HFFc6 (cell line): ENCODE measurements at places on chromosomes 2 and 18. TPM values are rescaled to one million over a fixed set of nuclear protein-coding genes. Genes with fewer than 3 reads are reported as not detected.

GRCh38 chr2:240247868-240248720, 107.6 kb upstream of the OTOS start:
- H3K4me3 ChIP-seq: no peak overlapping the region
- H3K36me3 ChIP-seq: no peaks in the 10 kb centered on the region
- no peaks in the 10 kb centered on the region for H3K4me1 ChIP-seq
- no peak overlapping the region for H3K27ac ChIP-seq
- no peak for DNase-seq

GRCh38 chr2:205370726-205371125, 311.6 kb upstream of the NRP2 start:
- no peak overlapping the region for H3K4me3 ChIP-seq
- peaks cover 24% of the 10 kb centered on the region for H3K4me1 ChIP-seq
- H3K27ac ChIP-seq: no peak overlapping the region
- no peak for DNase-seq

DNA sequence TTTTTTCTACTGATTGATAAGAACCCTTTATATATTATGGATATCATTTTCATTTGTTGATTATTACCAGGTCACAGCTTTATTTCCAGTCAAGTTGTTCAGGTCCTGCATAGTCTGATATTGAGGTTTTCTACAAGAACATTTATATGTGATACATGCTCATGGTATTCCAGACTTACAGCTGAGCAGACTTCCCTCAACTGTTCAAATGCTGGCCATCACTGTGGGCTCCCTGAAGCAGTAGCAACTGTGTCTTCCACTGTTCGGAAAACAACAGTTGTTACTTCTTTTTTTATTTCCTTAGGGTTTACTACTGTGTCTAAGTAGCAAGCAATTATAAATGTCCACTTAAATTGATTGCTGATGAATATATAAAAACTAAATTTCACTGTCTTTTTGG, 79.5 kb downstream of the DGKD start:
- DNase-seq: no peak
- peaks cover 2% of the 10 kb centered on the region; the same call in 1 of the 2 replicates for H3K27me3 ChIP-seq
- H3K27ac ChIP-seq: no peak overlapping the region
- H3K4me3 ChIP-seq: no peak overlapping the region

DNA sequence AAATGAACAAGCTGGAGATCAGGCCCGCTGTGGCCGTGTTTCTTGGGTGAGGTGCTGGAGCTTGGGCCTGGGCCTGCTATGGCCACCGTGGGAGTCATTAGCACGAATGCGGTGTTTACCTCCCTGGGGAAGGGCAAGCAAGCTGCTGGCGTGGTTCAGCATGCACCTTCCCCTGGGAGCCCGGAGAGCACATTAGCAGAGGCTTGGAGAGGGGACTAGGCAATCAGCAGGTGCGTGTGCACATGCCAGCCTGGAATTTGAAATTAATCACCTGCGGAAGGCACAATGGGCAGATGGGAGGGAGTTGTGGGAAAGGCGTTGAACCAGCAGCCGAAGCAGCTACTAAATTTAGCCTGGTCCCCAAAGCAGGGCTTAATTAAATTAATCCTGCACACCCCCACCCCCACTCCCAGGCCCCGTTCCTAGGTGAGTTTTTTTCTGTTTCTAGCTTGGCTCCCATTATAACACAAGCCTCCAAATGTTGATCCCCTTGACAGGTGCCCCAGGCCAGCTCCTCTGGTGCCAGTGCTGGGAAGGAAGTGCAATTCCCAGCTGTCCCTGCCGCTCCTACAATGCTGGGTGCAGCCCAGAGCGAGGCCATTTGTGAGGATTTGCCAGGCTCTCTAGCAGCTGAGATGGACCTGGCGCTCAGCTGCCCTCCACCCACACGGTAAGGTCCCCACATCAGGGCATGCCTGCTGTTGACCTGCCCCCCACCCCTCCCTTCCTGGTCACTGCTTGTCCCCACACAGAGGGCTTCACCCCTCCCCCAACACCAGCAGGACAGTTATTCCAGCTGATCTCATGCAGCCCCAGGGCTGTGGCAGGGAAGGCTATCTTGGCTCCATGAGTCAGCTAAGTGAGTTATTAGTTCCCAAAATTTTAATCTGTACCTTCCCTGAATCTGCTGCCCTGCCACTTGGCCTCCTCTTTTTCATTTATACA, 115.0 kb downstream of the ZBTB7C start:
- H3K4me3 ChIP-seq: no peak overlapping the region
- H3K27ac ChIP-seq: no peak overlapping the region
- DNase-seq: no peak
- peaks cover 18% of the 10 kb centered on the region for H3K27me3 ChIP-seq
- peaks cover 6% of the 10 kb centered on the region for H3K4me1 ChIP-seq
- no peaks in the 10 kb centered on the region for H3K36me3 ChIP-seq

DNA sequence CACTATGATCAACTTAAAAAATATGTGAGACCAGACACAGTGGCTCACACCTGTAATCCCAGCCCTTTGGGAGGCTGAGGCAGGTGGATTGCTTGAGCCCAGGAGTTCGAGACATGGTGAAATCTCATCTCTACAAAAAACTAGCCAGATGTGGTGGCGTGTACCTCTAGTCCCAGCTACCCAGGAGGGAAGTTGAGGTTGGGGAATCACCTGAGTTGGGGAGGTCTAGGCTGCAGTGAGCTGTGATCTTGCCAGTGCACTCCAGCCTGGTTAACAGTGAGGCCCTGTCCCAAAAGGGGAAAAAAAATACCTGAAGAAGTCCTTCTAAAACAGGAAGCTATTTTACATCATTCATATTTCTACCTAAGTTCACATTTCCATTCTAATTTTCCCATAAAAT, 144.0 kb downstream of the EML6 start:
- no peak for DNase-seq
- no peak overlapping the region for H3K4me3 ChIP-seq
- no peak overlapping the region for H3K27ac ChIP-seq
- H3K27me3 ChIP-seq: peaks cover 2% of the 10 kb centered on the region; the same call in 1 of the 2 replicates
- peaks cover 29% of the 10 kb centered on the region for H3K4me1 ChIP-seq

DNA sequence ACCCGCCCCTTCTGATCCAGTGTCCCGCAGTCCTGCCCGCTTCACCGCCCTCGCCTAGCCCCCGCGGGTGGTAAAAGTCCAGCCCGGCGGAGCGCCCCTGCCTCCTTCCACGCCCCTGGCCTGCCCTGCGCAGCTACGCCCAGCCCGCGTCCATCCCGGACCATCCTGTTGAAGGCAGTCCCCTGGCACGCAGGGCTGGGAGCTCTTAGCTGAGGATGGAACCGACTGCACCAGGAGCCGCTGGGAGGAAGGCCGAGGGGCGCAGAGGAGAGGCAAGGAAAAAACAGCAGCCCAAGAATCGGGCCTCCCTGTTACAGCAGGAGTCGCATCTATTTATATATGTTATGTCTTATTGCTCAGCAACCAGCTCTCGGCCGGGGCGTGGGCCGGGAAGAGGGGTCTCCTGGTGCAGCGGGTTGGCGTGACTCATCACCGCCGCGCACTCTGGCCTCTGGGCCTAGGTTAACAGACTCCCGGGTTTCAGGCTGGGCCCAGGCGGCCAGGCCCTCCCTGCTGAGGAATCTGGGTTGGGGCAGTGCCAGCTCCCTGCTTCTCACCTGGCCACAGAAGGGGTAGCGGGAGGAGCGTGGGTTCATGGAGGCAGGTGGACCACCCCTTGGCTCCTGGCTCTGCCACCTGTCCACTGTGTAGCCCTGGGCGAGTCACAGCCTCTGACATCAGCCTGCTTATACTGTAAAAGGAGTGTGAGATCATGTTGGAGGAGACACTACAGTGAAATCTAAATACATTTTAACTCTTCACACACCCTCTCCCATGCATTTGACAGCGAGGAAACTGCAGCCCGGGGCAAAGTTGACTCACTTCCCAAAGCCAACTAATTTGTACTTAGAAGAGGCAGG, 13.4 kb upstream of the MAP3K2 start:
- peaks cover 59% of the 10 kb centered on the region for H3K4me1 ChIP-seq
- DNase-seq: peak; percentile 79
- H3K27ac ChIP-seq: peak overlapping the region; percentile 65
- peaks cover 6% of the 10 kb centered on the region; the same call in 1 of the 2 replicates for H3K27me3 ChIP-seq
- no peaks in the 10 kb centered on the region for H3K36me3 ChIP-seq

- no peak for DNase-seq
- H3K27ac ChIP-seq: no peak overlapping the region
- peaks cover under 1% of the 10 kb centered on the region for H3K27me3 ChIP-seq
- H3K4me1 ChIP-seq: no peaks in the 10 kb centered on the region
Measured at GRCh38 chr18:25496544-25496943, 144.6 kb upstream of the ZNF521 start.

- H3K4me3 ChIP-seq: peak overlapping the region; percentile 97
- no peak for DNase-seq
- H3K27ac ChIP-seq: peak overlapping the region; percentile 79
- H3K36me3 ChIP-seq: peaks cover 19% of the 10 kb centered on the region; the same call in 1 of the 2 replicates
- peaks cover 7% of the 10 kb centered on the region for H3K27me3 ChIP-seq
Measured at GRCh38 chr2:56185101-56185581, 1.4 kb downstream of the CCDC85A start.

DNA sequence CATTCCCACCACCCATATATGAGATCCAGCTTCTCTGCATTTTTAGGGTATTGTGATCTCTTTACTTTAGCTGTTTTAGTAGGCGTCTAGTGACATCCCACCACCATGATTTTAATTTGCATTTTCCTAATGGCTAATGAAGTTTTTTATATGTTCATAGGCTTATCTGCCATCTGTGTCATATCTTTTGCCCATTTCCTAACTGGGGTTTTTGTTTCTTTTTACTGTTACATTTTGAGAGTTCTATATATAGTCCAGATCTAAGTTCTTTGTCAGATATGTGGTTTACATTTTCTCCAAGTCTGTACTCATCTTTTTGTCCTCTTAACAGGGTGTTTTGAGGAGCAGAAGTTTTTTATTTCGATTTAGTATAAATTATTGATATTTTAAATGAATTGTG, 39.6 kb downstream of the PTPN2 start:
- peaks cover 42% of the 10 kb centered on the region for H3K4me1 ChIP-seq
- no peak for DNase-seq
- peaks cover 14% of the 10 kb centered on the region for H3K36me3 ChIP-seq
- H3K4me3 ChIP-seq: no peak overlapping the region

- DNase-seq: no peak
- no peak overlapping the region for H3K4me3 ChIP-seq
- no peaks in the 10 kb centered on the region for H3K36me3 ChIP-seq
- no peaks in the 10 kb centered on the region; the same call in 1 of the 2 replicates for H3K27me3 ChIP-seq
Measured at GRCh38 chr2:136407952-136408318, 290.0 kb upstream of the CXCR4 start.

DNA sequence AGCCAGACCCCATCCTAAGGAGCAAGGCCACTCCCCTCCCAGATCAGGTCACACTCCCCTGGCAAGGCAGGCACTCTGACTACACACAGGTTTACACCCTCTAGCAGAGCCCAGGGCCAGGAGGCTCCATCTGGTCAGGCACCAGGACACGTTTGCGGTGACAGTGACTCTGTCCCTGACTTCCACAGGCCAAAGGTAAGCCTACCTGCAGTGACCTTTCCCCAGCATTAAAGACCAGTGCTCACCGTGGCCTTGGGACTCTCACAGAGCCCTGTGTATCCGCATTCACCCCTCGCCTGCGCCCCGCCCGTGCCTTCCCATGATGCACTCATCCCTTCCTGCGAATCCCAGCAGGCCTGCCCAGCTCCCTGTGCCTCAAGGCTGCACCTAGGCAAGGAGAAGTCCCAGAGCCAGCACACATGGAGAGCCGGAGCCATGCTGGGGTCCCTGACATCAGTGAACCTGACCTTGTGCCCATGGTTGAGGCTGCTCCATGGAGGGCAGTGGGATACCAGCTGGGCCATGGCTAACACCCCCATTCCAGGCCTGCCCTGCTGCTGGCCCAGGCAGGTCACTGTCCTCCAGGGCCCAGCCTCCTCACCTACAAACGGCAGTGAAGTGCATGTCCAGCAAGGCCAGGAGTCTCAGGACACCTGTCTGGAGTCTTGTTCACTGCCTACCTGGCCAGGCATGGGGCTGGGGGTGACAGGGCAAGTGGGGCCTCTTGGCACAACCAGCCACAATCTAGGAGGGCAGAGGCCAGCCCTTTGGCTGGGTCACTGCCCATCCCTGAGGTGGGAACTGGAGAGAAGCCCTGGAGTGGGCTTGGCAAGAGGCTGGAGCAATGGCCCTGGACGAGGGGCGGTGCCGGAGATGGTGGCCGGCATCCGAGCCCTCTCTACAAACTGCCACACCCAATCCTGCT, 3.0 kb downstream of the NEURL3 start:
- no peak overlapping the region for H3K27ac ChIP-seq
- H3K27me3 ChIP-seq: peaks cover 37% of the 10 kb centered on the region
- no peak overlapping the region for H3K4me3 ChIP-seq
- no peak for DNase-seq
- peaks cover 10% of the 10 kb centered on the region for H3K4me1 ChIP-seq

DNA sequence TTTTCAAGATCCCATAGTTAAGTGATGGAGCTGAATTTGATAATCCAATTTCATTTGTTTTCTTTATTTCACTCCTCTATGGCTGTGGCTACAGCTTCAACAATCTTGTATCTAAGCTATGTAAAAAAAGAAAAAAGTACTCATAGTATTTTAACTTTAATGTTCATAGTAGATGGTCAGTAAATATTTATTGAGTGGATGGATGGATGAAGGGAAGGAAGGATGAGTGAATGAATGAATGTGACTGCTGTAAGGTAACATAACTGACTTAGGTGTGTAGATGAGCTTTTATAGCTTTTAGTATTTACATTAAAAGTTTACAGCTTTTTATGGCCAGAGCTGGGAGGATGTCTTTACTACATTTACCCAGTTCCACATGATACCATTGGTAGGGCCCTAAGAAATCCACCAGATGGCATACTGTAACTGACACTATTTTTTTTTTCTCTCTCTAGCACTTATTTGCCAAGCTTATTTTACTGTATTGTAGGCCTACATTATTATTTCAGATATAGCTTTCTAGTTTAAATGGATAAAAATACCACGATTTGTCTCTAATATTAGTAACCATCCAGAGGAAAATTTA, 13.4 kb upstream of the HRH4 start:
- H3K4me3 ChIP-seq: no peak overlapping the region
- no peak overlapping the region for H3K27ac ChIP-seq
- no peaks in the 10 kb centered on the region for H3K4me1 ChIP-seq
- DNase-seq: no peak
- H3K27me3 ChIP-seq: no peaks in the 10 kb centered on the region
- peaks cover 23% of the 10 kb centered on the region for H3K36me3 ChIP-seq

GRCh38 chr2:70123051-70123828, 36.0 kb downstream of the PCBP1 start:
- no peaks in the 10 kb centered on the region for H3K36me3 ChIP-seq
- H3K27me3 ChIP-seq: peaks cover 11% of the 10 kb centered on the region
- DNase-seq: peak; percentile 33
- H3K4me3 ChIP-seq: peak overlapping the region; percentile 88
- H3K4me1 ChIP-seq: peaks cover 56% of the 10 kb centered on the region

GRCh38 chr2:208648368-208648767, 241.8 kb downstream of the PTH2R start:
- no peak for DNase-seq
- 0 out of 2 replicates have a peak, but pooled peaks cover 4% of the 10 kb centered on the region for H3K36me3 ChIP-seq
- no peaks in the 10 kb centered on the region for H3K4me1 ChIP-seq
- H3K4me3 ChIP-seq: no peak overlapping the region
- H3K27ac ChIP-seq: no peak overlapping the region
- H3K27me3 ChIP-seq: no peaks in the 10 kb centered on the region

- H3K4me3 ChIP-seq: no peak overlapping the region
- H3K36me3 ChIP-seq: peaks cover 21% of the 10 kb centered on the region
- DNase-seq: no peak
- no peak overlapping the region for H3K27ac ChIP-seq
- peaks cover 2% of the 10 kb centered on the region; the same call in 1 of the 2 replicates for H3K27me3 ChIP-seq
Measured at GRCh38 chr2:220129391-220129790, 502.0 kb downstream of the SLC4A3 start.

The SLC38A11 gene
- total RNA-seq: 1.5 to 3.0 TPM (median 2.0 TPM) in 3 replicates

The LRRC30 gene
- total RNA-seq: not detected in 2 replicates

The IL1RL1 gene
- not detected in 3 replicates for total RNA-seq

The TEKT4 gene
- total RNA-seq: not detected in 3 replicates

The RPS27A gene
- total RNA-seq: 871 to 878 TPM (median 872 TPM) in 3 replicates

The CAPN14 gene
- total RNA-seq: 0.07 to 0.12 TPM (median 0.07 TPM) in 3 replicates

The PKDCC gene
- 0.14 TPM in 1 of 3 replicates, not detected in the others for total RNA-seq

The TRIM54 gene
- not detected in 3 replicates for total RNA-seq

The TIA1 gene
- total RNA-seq: 39.1 to 55.0 TPM (median 53.9 TPM) in 3 replicates
